ENCODE measurements at places on chromosomes 7 and 10.

GRCh38 chr7:151784853-151785680 lies 91.8 kb downstream of the PRKAG2 start:
- peak; percentile 17 for DNase-seq

- DNase-seq, result no peak
Observed at GRCh38 chr10:128178302-128178958, 52.2 kb upstream of the MKI67 start.

GRCh38 chr10:23031318-23031717 lies 64.1 kb upstream of the MSRB2 start:
- peak; percentile 28 for DNase-seq

- peak; percentile 66 for DNase-seq
Observed at GRCh38 chr7:31122649-31123058, 70.5 kb downstream of the ADCYAP1R1 start.

DNA sequence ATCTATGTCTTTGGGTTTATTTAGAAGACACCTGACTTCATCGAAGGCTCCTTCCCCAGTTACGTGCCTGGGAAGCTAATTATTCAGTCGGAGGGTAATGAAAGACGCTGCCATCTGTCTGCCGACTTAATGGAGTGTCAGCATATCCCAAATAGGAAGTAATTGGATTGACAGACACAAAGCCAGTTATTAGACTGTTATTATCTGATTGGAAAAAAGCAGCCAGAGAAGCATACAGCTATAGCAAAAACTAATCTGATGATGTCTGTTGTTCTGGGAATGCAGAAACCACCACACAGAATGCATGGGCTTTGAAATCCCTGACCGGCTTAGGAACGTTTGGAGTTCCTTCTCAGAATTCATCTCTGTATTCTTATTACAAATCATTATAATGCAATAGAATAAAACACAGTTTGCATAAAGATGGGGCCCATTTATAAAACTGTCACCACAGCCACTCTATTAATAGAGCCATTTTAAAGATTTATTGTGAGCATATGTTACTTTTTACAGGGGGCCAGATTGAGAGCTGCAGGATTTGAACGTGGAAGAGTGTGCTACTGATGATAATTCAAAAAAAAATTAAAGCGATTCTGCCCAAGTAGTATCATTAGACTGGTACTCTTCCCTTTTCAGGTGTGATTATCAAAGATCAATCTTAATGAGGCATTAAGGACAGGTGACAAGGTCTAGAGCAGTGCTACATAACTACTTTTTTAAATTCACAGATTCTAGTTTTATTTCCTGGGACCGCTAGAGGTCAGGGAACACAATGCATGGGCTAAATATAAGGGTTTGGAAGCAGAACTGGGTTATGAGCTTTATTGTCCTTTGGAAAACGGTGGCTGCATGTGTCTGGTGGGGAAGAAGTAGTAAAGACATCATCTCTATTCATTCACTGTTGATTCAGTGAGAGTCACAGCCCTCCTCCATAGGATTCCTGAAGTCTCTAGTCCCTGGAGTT lies 330.1 kb upstream of the LRGUK start:
- DNase-seq, result no peak

Data from left cardiac atrium (tissue), 4 donors.